Stimulated activated CD8-positive, alpha-beta memory T cell treated with anti-CD3 and anti-CD28 coated beads, Interleukin-4, amount 100 ng/mL, for 48 hours (primary cell): ENCODE measurements at places on chromosomes 6 and 20.

DNA sequence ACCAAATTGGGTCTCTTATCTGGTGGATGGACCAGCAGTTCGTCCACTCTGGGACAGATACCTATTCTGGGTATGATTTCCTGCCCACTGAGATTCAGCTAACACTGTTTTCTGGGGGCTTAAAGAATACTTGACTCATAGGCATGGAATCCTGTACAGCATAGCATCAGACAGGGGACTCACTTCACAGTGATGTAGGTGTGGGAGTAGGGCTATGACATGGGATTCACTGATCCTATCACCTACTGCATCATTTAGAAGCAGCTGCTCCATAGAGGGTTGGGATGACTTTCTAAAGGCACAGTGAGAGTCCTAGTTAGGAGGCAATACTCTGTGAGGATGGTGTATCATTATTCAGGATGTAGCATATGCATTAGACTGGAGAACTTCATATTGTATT, 74.5 kb upstream of the AHI1 start:
- no peak for DNase-seq

GRCh38 chr6:167988945-167989841, 8.3 kb upstream of the KIF25 start:
- no peak for DNase-seq

- no peak for DNase-seq
Observed at GRCh38 chr6:20652299-20653084, 118.2 kb downstream of the CDKAL1 start.

GRCh38 chr6:45758787-45759471, 256.7 kb downstream of the CLIC5 start:
- no peak for DNase-seq

- DNase-seq = no peak
Observed at GRCh38 chr20:18729231-18729825, 84.3 kb upstream of the SCP2D1 start.

DNA sequence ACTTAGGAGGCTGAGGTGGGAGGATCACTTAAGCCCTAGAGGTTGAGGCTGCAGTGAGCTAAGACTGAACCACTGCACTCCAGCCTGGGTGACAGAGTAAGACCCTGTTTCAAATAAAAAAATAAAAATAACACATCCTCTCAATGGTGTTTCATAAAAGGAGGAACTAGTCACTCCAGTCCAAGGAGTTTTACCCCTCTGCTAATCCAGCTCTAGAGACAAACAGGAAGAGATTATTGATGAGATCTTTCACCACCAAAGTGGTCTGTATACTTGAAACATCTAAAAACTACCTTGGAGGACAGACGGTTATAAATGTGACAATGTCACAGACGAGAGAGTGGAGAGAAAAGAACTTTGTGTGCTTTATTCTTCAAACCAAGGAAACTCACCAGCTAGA, 58.2 kb downstream of the PIGU start:
- DNase-seq = no peak

DNA sequence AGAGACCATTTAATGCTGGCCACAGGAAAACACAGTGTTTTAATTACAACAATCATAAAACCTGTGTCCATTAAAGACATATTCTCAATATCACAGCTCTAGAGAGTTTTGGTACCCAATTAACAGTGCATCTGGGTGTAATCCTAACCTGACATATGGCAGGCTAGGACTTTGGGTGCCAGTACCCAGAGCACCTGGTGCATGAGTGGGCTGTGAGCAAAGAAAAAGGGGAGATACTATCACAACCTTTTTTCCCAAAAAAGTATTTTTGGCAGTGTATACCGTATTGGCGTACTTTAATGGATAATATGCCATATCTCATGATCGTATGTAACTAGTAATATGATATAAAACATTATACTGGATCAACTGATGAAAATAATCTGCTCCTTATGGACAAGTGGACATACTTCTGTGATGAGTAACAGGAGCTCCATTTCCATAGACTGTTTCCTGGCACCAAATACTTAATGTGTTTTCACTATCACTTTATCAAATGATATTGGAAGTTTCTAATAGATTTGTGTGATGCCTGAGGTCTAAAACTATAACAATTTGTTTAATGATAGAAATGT, 91.7 kb downstream of the COL19A1 start:
- DNase-seq = no peak

GRCh38 chr20:16220826-16221225, 352.4 kb downstream of the KIF16B start:
- DNase-seq = no peak

DNA sequence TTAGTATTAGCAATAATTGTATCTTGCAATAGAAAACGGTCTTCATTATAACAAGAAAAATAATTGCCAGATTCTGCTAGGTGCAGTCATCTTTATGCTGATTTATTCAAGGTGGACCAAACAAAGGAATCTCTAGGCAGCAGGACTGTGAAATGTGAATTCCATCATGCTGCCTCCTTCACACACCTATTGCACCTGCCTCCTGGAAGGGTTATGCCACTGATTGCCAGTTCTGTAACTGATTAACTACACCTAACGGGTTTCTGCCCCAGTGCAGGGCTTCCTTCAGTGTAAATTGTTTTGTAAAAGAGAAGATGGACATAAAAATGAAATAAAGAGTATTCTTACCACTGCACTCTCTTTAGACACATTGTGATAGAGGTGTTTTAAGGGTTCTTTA, 96.1 kb downstream of the FOXO3 start:
- DNase-seq = no peak

GRCh38 chr6:18335948-18336347, 51.2 kb upstream of the RNF144B start:
- no peak for DNase-seq

GRCh38 chr6:65116326-65116725, 590.7 kb downstream of the EYS start:
- no peak for DNase-seq

DNA sequence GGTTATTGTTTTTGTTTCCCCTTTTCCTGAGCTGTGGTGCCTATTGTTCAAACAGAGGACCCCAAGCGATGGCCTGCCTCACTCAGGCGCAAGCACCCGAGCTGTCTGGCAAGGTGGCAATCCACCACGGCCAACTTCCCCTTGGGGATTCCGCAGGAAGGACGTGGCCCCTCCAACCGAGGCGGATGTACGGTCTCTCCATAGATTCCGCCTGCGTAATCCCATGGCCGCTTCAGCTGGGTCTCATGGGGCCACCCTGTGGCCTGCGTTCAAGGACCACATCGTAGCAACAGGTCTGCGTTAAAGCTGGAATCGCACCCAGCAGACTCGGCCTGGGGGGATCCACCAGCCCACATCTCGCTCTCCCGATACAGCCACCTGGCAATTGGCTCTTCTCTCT, 79.9 kb downstream of the CEBPB start:
- no peak for DNase-seq

GRCh38 chr6:96939007-96939805, 14.7 kb downstream of the KLHL32 start:
- DNase-seq = peak; percentile 36

DNA sequence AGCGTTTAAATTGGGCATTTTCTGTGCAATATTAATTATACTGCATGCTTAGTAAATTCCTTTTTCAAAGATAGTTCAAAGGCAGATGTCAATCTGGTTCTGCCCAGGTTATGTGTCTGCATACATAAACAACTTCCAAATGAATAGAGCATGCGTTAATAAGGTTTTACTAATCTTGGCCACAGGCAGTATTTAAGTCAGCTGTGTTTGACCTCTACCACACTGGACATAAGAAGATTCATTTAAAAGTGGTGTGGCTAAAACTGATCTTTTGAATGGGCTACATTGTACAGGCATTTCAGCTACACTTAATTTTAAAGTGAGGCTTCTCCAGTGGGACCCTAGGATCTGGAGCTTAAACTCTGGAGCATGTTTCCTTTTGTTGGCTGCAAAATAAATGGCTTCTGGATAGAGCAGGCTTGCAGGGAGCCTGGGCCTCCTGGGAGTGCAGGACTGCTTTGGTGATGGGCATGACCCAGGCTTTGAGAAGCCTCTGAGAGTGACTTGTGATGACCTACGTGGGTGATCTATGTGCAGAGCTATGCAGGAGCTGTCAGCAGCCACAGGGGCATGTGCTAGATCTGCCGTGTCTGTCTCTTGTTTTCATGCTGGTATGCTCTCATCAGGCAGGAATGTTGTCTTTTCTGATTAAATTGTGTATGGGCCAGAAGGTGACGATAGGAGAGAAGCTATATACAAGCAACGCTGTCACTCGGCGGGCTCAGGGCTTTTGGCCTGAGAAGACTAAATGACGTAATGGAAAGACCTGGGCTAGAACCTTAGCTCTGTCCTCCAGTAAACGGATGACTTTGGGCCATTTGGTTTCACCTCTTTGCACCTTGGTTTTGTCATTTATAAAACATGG, 331.2 kb downstream of the QKI start:
- no peak for DNase-seq

GRCh38 chr6:25022140-25022553, 86.4 kb upstream of the RIPOR2 start:
- DNase-seq = no peak

GRCh38 chr6:125273251-125273650, 28.5 kb downstream of the HDDC2 start:
- DNase-seq = no peak

- no peak for DNase-seq
Observed at GRCh38 chr20:13121840-13122515, 99.1 kb upstream of the ISM1 start.

- DNase-seq = no peak
Observed at GRCh38 chr6:52016915-52017748, 70.3 kb downstream of the PKHD1 start.

GRCh38 chr6:56692523-56693245, 50.0 kb upstream of the DST start:
- DNase-seq = no peak

GRCh38 chr6:158344534-158344933, 32.3 kb downstream of the TULP4 start:
- DNase-seq = no peak

GRCh38 chr6:36605560-36606391, 11.6 kb downstream of the SRSF3 start:
- no peak for DNase-seq

- DNase-seq = no peak
Observed at GRCh38 chr6:89242574-89243330, 25.6 kb upstream of the GABRR1 start.

DNA sequence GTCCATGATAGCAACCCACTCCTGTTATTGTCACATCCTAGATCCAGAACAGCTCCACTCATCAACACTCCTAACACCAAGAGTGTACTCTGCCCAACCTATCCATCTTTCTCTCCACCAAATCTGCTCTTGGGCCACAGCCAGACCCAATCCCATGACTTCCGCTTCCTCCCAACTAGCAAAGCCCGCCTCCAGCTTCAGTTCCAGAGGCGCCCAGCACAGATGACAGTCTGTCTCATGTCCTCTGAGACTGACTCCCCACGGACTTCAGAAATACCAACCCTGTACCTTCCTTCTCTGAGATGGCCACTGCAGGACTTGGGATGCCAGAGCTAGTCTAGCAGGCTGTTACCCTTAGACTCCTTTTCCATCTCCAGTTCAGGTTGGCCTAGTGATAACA, 48.6 kb downstream of the DTNBP1 start:
- no peak for DNase-seq

- no peak for DNase-seq
Observed at GRCh38 chr6:130377915-130378314, 12.1 kb downstream of the TMEM200A start.

DNA sequence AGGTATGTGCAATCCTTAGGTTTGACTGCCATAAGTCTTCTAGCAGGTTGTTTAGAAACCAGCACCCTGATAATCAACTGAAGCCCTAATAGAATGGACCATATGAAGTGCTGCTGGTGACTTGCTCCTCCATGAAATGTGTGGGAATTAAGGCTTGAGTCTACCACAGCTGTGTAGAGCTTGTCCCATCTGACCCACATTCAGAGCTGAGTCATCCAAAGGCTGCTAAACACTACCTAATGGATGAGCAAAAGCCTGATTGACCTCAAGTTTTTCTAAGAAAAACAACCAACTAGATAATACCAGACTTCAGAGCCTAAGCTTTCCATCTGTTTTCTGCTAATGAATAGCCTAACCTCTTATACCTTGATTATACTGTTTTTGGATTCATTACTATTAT, 120.3 kb upstream of the MOCS1 start:
- DNase-seq = no peak

DNA sequence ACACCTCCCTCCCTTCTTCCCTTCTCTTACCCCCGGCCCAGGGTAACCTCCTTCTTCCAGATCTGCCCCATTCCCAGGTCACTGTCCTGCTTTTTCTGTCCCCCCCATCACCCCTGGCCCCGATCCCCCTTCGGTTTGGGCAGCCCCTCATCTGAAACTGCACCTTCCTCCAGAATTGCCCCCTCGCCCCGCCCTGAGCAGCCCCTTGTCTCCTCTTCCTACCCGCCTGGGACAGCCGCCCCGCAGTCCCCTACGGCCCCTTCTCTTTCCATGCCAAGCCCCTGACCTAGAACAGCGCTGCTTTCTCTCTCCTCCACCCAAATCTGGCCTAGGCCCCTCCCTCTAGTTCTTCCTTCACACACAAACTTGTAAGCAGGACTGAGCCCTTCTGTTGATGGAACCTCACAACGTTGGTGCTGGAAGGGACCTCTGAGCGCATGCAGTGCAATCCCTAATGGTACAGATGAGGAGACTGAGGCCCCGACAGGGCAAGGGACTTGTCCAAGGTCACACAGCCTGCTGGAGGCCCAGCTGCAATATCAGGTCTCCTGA, 630 bp downstream of the PPP2R5D start:
- DNase-seq = peak; percentile 36

DNA sequence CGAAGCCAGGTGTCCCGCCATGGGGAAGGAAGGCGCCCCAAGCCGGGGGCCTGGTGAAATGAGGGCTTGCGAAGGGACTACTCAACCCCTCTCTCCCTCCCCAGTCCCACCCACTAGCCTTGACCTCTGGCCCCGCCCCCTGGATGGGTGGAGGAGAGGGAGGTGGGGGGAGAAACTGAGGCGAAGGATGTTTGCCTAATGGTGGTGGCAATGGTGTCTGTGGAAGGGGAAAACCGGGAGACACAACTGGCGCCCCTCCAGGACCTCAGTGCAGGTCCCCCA, at the start of gene POU5F1:
Gene POU5F1, minus strand, starts transcription at position 83 of the 282 bp plus-strand sequence. Its CDS starts 62 bp downstream, at position 21.
- no peak for DNase-seq

DNA sequence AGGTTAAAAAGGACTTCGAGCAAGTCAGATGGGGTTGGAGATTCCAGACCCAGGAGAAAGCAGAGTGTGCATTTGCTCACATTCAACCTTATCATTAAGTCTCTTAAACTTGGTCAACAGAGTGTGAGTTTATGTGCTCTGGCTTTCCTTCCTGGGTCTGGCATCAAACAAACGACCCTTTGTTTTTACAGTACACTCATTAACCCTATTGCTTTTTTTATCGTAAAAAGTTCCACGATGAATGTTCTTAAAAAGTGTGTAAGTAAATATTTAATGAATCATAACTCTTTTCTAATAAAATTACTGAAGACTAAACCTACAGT, 2.5 kb downstream of the FYN start:
- DNase-seq = no peak

DNA sequence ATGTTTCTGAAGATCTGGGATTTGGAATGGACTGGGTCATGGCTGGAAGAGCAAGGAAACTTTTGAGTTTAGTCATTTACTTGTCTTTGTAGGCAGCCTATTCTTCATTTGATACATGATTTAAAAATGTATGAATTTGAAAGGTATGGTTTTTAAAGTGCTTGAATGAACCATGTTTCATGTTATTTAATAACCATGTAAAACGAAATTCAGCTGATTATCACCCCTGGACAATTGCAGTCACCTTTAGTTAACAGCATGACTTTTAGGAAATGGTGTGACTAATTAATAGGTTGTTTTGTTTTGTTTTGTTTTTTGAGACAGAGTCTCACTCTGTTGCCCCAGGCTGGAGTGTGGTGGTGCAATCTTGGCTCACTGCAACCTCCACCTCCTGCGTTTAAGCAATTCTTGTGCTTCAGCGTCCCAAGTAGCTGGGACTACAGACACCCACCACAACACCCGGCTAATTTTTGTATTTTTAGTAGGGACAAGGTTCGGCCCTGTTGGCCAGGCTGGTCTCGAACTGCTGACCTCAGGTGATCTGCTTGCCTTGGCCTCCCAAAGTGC, 2.1 kb downstream of the STX11 start:
- no peak for DNase-seq
